Esophagus squamous epithelium (tissue), 5 donors: ENCODE measurements at places on chromosomes 3 and 15.

- no peak for DNase-seq
These were observed 189.9 kb upstream of the TSC22D2 start for GRCh38 chr3:150218236-150218635.

- DNase-seq = no peak
These were observed 30.2 kb upstream of the IREB2 start for GRCh38 chr15:78407608-78408354.

DNA sequence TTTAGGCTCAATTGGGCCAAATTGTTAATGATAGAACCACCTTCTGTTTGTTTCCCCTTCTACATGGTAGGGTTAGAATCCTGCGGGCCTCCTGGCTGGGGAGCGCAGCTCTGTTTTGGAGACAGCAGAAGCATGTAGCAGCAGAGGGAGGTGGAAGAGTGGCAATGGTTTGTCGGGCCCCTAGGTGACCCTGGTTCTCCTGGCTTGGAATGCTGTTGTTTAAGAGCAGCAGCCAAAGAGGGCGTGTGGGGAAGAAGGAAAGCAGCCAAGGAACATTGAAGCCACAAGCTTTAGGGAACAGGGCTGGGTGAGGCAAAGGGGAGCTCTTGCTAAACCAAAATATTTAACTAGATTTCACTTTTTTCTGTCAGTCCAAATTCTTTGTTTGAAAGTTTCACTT, 213.7 kb upstream of the NR2E3 start:
- DNase-seq = no peak

DNA sequence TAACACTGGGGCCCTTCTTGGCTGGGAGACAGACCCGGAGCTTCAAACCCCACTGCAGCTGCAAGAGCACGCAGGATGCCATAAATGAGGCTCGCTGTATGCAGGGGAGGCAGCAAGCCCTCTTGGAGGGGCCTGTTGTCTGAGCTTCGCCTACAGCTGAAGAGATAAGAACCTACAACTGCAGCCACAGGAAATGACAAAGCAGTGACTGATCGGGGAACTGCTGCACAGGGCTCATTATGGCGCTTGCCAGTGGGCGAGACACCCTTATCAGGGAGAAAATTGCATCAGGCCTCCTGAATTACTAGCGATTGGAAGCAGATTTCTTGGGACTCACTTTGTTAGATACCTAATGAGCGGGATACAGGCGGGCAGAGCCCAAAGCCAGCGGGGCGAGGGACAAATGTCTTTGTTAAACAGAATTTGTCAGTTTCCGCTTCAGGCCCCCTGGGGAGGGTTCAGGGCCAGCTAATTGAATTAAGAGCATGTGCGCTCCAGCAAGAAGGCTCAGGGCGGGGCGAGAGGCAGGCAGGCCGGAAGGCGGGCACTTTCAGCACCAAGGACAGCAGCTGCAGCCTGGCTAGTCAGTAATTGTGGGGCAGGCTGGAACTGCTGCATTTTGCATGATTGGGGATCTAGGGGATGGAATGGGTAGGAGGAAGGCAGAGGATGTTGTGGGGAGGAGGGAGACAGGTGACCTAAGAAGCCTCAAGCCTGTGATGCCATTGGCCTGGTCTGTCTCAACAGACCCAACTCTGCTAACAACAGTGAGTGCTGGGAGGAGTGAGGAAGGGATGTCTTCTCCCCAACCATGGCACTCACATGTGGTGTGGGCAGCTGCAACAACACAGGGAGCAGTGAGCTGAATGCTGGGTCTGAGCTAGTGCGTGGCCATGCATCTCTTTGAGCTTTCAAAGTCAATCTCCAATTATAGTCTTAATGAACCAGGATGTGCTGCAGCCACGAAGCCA, 55.3 kb downstream of the CCDC33 start:
- DNase-seq = no peak

GRCh38 chr3:180059356-180059755, 22.6 kb upstream of the PEX5L start:
- no peak for DNase-seq
